ENCODE measurements at places on chromosomes 1 and 21.
A peak's percentile ranks its signal among the peaks of the same experiment; 100 is the strongest.

DNA sequence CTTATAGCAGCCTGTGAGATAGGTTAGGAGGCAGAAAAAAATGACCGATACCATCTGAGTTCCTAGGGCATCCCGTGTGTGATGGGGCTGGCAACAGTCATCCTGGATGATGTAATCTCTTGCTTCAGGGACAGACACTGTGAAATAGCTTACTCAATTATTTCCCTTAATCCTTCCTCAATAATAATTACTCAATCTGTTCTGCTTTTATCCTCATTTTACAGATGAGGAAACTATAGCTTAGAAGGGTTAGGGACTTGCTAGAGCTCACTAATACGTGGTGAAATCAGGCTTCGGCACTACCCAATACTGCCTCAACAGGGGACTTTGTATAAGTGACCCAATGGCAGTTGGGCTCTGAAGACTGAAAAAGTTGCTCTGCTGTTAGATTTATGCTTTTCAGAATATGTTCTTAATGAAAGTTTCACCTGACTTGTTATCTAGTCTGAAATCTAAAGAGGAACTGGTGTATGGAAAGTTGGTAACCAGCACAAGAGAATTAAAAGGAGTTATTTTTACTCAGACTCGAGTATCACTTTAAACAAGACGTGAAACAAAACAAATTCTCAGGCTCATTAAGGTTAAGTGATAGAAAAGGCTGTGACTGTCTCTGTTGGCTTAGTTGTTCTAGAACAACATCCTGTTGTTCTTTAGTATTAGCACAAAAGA, 14.4 kb downstream of the CD55 start:
- no peak for DNase-seq

GRCh38 chr1:45566722-45567121, 16.1 kb downstream of the AKR1A1 start:
- DNase-seq: no peak

DNA sequence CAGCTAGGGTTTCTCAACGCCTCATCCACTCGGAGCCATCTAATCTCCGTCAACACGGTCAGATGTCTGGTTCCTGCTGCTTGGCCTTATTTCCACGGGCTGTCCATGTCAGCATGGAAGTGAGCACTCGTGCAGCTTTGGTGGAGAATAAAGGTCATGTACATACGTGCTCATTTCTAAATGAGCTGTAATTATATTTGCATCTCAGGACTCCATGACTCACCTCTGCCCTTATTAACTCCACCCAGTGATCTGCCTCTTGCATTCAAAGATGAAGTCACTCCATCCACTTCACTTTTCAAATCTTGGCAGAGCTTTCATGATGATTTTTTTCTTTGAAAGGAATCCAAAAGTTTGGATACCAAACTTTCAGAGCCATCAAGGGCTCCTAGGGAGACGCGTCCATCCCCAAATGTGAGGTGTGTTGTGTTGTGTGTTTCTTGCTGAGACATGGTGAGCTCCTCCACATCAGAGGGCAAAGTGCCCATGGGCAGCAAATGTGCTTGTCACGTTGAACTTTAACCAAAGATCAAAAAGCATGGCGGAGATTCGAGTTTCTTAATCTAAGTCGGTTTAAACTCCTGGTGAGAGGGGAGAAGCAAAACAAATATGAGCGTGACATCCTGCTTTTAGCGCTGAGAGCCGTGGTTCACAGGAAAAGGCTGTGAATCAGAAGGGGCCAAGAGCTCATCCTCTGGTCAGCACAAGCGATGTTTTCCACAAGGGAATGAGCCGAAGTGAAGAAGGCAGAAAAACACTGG, 68.6 kb upstream of the ERRFI1 start:
- no peak for DNase-seq

DNA sequence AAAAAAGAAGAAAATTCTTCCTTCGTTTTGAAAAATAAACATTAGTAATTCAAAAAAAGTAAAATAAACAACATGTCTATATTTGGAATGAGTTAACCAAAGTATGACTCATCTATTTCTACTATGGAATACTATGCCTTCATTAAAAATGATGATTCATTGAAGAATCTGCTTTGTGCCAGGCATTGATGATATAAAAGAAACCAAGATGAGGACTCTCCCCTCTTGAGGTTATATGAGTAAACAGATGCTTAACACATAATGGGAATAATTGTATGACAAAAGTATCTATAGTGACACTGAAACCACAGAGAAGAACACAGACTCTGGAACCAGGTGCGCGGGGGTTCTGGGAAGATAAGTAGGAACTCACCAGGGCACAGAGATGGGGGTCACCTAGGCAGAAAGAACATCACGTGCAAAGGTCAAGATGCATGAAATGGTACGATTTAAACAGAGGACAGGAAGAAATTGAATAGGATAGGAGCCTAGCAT, 18.8 kb downstream of the ELF3 start:
- no peak for DNase-seq

GRCh38 chr1:198936371-198937083, 297.7 kb downstream of the PTPRC start:
- no peak for DNase-seq

- DNase-seq: no peak
These were observed 15.0 kb upstream of the SARS1 start for GRCh38 chr1:109198745-109199144.

GRCh38 chr1:74197255-74197654, 721 bp downstream of the LRRIQ3 start:
- DNase-seq: no peak

DNA sequence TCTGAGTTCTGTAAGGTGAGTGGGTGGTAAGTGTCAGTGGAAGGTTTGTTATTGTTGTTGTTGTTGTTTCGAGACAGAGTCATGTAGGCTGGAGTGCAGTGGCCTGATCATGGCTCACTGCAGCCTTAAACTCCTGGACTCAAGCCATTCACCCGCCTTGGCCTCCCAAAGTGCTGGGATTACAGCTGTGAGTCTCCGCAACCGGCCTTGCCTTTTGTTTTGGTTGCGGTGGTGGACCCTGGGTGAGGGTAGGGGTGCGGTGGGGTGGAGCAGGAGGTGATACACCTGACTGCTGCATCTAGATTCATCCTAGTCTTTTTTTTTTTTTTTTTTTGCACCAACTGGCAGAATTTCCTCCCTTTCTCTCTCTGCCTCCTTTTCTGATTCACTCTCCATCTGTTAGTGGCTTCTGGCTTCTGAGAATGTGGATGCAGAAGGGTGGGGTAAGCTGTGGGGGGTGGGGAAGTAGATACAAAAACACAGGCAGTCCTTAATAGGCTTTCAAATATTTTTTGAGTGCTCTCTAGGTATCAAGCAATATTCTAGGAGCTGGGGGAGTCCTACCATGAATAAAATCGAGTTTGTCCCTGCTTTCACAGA, 4.6 kb upstream of the GMEB1 start:
- no peak for DNase-seq

DNA sequence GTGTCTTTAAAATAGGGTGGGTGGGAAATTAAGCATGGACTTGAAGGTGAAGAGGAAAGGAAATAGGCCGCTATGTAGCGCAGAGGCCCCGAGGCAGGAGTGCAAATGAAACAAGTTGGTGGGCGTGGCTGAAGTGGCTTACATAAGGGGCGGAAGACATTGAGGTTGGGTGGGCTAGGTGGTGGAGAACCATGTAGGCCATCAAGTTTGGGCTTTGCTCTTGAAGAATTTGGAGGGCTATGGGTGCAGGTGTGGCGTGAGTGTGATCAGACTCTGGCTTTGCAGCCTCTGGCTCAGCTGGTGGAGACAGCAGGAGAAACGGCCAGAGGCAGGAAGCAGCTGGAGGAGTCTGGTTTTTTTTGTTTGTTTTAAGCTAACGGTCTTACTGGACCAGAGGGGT, 6.7 kb downstream of the SLFNL1 start:
- no peak for DNase-seq

- DNase-seq: no peak
These were observed 339.8 kb downstream of the PRDM2 start for GRCh38 chr1:14039582-14040430.

- DNase-seq: no peak
These were observed 17.9 kb downstream of the KIF14 start for GRCh38 chr1:200602632-200603031.

- no peak for DNase-seq
These were observed 51.1 kb upstream of the TARDBP start for GRCh38 chr1:10961300-10961833.

GRCh38 chr1:210360852-210361477, 32.3 kb downstream of the HHAT start:
- DNase-seq: peak; percentile 24

DNA sequence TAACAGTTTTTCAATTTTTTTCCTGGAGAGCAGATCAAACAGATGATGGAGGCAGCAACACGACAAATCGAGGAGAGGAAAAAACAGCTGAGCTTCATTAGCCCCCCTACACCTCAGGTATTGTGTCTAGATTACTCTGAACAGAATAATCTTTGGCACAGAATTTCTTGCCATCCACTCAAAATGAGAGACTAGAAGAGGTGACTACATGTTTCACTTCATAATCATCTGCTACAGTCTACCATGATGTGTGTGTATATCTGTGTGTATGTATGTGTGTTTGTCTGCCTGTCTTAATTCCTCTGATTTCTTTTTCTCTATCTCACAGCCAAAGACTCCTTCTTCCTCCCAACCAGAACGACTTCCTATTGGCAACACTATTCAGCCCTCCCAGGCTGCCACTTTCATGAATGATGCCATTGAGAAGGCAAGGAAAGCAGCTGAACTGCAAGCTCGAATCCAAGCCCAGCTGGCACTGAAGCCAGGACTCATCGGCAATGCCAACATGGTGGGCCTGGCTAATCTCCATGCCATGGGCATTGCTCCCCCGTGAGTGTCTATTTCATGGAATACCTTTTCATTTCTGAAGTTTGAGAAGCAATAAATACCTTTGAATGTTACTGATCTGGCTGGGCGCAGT, 11.4 kb downstream of the PRPF3 start:
- DNase-seq: no peak

DNA sequence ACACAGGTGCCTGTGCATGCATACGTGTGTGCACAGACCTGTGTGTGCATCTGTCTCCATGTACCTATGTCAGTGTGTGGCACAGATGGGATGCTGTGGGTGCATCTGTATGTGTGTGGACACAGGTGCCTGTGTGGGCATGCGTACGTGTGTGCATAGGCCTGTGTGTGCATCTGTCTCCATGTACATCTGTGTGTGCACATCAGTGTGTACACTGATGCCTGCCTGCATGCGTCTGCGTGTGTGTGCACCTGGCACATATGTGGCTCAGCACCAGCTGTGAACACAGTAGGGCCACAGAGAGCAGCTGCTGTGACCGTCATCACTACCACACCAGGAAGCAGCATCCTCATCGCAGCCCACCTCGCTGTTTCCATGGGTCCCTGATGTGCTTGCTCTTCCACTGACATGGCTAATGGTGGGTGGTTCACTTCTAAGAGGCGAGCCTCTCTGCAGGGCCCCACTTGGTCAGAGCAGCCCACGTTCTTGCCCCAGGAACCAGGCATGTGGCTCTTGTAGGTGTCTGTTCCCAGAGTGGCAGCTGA, 9.6 kb upstream of the SPATC1L start:
- DNase-seq: no peak

GRCh38 chr1:222739465-222739864, 2.5 kb downstream of the FAM177B start:
- no peak for DNase-seq

DNA sequence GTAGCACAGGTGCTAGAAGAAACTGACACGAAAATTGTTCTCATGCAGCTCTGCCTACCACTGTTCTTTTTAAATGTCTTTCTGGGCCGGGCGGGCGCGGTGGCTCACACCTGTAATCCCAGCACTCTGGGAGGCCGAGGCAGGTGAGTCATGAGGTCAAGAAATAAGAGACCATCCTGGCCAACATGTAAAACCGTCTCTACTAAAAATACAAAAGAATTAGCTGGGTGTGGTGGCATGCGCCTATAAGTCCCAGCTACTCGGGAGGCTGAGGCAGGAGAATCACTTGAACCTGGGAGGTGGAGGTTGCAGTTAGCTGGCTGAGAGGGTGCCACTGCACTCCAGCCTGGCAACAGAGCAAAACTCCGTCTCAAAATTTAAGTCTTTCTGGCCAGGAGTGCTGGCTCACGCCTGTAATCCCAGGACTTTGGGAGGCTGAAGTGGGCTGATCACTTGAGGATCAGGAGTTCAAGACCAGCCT, 947 bp upstream of the RIT1 start:
- no peak for DNase-seq

- no peak for DNase-seq
These were observed 215.3 kb upstream of the C1orf174 start for GRCh38 chr1:4115191-4115900.
